Mucosa of gallbladder (tissue), 1 donor: ENCODE measurements at places on chromosomes 5 and 9. TPM values are rescaled to one million over a fixed set of nuclear protein-coding genes. Genes with fewer than 3 reads are reported as not detected.
A peak's percentile ranks its signal among the peaks of the same experiment; 100 is the strongest.

DNA sequence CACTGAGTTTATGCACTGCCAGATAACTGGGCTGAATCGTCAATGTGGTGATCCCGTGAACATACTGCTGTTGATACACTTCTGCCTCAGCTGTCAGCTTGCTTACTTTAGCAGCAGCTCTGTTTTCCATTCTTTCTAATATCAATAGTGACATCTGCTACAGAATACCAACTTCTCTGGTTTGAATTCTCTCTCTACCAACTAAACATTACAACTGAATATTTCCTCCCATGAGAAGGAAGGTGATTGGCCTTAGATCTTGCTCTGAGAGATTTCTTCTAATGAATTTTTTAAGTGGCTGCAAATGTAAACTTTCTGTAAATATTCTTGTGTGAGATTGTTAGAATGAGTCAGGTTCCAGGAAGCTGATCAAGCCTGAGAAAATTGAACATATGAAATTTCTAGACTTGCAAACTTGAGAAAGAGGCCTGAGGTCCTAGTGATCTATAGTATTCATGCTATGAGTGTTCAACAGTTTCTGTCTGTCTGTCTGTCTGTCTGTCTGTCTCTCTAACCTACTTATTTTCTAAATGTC lies 205.5 kb upstream of the CDKN2B start:
- DNase-seq: no peak

The SHOC1 gene
- not detected for total RNA-seq

DNA sequence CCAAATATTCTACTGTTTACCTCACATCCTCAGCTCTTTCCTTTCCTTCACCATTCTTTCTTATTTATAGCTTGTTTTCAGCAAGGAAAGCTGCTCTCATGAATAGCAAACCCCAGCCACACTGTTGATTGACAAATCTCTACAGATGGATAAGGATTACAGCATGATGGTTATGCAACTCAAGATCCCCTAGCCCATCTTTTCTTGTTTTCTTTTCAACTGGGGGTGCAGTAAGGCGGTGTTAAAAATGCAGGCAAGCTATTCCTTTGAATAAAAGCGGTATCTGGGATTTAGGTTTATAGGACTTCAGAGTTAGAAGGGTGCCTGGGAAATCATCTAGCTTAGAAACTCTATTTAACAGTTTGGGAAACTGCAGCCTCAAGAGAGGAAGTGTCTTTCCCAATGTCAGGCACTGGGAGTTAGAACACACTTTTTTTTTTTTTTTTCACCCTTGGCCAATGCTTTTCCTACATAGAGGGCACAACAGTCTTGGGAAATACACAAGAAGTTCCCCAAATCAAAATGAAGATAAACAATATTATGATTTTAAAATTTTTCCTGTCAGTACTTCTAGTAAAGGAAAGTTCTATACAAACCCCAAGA lies 2.6 kb downstream of the SPARC start:
- no peak for DNase-seq

DNA sequence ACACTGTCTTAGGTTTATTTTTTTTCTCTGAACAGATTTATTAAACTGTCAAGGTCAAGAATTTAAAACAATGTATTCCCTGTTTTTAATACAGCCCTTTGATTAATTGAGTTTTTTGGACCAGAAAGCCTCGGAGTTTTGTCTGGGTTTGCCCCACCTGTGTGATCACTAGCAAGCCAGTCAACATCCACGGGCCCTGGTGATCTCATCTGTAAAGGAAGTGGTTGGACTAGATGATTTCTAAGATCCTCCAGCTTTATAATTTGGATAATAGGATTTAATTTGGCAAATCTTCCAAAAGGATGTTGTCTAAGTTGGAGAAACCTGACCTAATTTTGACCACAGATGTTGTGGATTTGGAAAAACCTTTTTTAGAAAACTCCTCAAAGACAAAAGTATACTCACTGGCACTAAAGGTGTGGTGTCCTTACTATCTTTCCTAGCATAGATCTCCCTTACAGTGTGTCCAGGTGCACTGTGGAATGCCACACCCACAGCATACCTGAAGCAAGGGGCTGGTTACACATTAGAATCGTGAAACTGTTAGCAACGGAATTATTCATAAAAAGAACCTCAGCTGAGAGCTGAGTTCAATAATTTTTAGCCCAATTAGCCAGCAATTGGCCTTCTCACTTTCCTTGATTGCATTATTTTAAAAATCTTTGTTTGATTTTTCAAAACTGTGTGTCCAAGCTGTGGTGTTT lies 195.6 kb upstream of the ELL2 start:
- peak; percentile 15 for DNase-seq

GRCh38 chr5:150488519-150489359 lies 19.2 kb upstream of the NDST1 start:
- DNase-seq: peak; percentile 70

The PLAC8L1 gene
- total RNA-seq: not detected

- DNase-seq: no peak
These were observed 19.2 kb upstream of the POMT1 start for GRCh38 chr9:131483319-131484050.

DNA sequence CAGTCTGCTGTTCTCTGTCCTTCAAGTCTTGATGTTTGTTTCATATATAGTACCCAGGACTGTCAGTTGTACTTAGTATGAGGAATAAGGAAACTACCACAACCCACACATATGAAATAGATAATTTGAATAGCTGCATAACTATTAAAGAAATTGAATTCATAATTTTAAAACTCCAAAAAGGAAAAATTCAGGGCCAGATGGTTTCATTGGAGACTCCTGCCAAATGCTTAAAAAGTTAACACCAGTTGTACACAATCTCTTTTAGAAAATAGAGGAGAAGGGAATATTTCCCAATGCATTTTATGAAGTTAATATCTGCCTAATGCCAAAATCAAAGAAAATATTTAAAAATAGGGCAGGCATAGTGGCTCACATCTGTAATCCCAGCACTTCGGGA lies 24.6 kb upstream of the SPIN1 start:
- no peak for DNase-seq

GRCh38 chr5:65790371-65791163 lies 68.6 kb downstream of the NLN start:
- no peak for DNase-seq

The DIAPH1 gene
- total RNA-seq: 85.9 TPM

The RRAGA gene
- total RNA-seq: 75.8 TPM

GRCh38 chr5:125530833-125531615 lies 784.6 kb upstream of the ZNF608 start:
- no peak for DNase-seq
